ENCODE measurements at places on chromosomes 4 and X.

GRCh38 chr4:15612136-15612535, 43.0 kb downstream of the FBXL5 start:
- DNase-seq: no peak

- peak; percentile 54 for DNase-seq
These were observed 520 bp downstream of the ACOX3 start for GRCh38 chr4:8439914-8440491.

DNA sequence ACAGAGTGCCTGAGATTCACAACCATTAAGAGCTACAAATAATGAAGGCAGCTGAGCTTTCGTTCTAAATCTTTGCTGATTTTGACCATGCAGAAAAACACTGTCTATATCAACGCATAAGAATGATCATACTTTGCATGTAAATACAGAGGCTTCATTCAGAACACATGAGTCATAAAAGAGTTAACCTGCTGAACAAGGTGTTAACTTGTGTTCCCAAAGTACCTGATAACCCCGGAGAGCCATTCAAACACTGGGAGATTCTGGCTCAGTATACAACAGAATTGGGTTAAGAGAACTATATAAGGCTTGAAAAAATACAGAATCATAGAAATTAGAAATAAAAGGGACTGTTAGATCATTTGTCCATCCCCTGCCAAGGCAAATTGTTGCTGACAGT, 964.3 kb upstream of the TENM3 start:
- no peak for DNase-seq

DNA sequence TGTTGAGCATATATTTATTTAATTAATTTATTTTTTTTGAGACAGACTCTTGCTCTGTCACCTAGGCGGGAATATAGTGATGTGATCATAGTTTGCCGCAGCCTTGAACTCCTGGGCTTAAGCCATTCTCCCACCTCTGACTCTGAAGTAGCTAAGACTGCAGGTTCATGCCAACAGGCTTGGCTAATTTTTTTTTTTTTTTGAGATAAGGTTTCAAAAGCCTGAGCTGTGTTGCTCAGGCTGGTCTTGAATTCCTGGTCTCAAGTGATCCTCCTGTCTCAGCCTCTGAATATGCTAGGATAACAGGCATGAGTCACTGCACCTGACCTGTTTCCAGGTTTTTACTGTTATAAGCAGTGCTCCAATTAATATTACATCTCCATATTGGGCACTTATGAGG, 4.8 kb downstream of the ADD1 start:
- no peak for DNase-seq
